ENCODE measurements at places on chromosomes 12 and 14. TPM values are rescaled to one million over a fixed set of nuclear protein-coding genes. Genes with fewer than 3 reads are reported as not detected.

KRT83 gene
- not detected for total RNA-seq

FAM186B gene
- total RNA-seq, result 1.4 TPM

GALNT6 gene
- total RNA-seq, result 9.4 TPM

PTGDR gene
- not detected for total RNA-seq

ENDOU gene
- total RNA-seq, result not detected

FAM90A1 gene
- not detected for total RNA-seq

BCL2L2 gene
- total RNA-seq, result 22.5 TPM

GPRC5D gene
- not detected for total RNA-seq

ALDH2 gene
- 22.3 TPM for total RNA-seq

NGB gene
- not detected for total RNA-seq

TAS2R31 gene
- 0.97 TPM for total RNA-seq

SMOC1 gene
- 4.6 TPM for total RNA-seq

PIWIL1 gene
- not detected for total RNA-seq

VRTN gene
- not detected for total RNA-seq

FBLN5 gene
- total RNA-seq, result 234 TPM

PHETA1 gene
- total RNA-seq, result 12.9 TPM

CLSTN3 gene
- total RNA-seq, result 4.5 TPM

TAS2R14 gene
- total RNA-seq, result 0.76 TPM

PIK3C2G gene
- total RNA-seq, result not detected

KCNH5 gene
- total RNA-seq, result not detected

SIRT4 gene
- not detected for total RNA-seq

HAL gene
- not detected for total RNA-seq

GPR65 gene
- 0.13 TPM for total RNA-seq

Measured in GM23248 (cell line).